T-cell (primary cell): ENCODE measurements at places on chromosomes 6 and 20.

- no peak for DNase-seq
These were observed 83.9 kb upstream of the ASCC3 start for GRCh38 chr6:100965067-100965466.

DNA sequence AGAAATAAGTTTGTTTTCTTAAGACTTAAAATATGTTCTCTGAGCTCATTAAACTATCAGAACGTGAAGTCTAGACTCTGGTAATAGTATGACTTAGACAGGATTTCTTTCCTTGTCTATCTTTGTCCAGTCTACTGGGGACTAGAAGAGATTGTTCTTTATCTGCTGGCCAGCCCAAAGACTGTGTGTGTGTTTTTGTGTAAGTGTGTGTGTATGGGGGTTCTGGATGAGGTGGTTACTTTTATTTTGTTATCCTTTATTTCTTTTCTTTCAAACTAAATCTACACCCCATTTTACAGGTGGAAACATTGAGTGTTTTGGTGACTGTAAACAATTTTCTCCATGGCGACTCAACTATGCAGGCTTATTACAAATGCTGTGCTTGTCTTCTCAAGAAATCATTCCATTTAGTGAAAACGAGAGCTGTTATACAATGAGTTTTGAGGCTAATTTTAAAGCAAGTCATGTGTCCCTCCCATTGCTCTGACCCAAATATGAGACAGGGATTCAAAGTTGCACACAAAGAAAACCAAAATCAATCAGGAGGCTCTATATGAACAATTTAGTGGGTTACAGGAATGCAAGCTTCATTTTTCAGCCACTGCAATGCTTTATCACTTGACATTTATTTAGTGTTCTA is 97.6 kb downstream of the ELOVL5 start:
- no peak for DNase-seq

DNA sequence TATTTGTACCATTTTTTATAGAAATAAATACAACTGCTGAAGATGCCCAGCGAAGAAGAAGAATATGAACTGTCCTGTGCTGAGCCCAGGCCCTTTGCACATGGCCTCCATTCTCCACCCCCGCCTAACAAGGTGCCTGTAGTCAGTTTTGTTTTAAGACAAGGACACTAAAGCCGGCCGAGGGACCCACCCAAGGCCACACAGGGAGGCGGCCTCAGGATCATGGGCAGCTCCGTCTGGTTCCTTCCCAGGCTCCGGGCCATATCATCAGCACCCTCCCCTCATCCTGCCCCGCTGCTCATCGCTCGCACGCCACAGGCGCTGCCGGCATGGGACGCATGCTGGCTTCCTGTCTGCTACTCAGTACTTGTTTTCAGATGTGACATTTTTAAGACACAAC is 21.3 kb downstream of the PSMG4 start:
- DNase-seq, result no peak

GRCh38 chr20:20000211-20000968 is 16.8 kb upstream of the NAA20 start:
- no peak for DNase-seq

GRCh38 chr6:2884804-2885203 is 18.3 kb downstream of the SERPINB9 start:
- no peak for DNase-seq
